ENCODE measurements at places on chromosomes 5 and 9.

DNA sequence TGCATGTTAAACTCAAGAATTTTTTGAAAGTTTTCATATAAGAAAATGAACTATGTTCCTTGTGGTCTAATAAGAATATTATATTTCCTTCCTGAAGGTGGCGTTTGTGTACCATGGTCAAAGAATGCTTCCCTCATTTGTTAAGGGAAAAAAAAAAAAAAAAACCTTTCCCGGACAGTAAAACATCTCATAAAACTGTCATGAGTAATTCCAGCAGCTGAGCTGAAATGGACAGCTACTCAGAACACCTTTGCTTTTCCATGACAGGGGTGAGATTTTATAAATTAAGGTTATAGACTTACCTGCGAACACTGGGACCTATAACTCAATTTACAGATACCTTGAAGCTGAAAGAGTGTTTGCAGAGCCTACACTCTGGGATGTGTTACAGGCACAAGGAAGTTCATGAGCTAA is 113.2 kb upstream of the RANBP3L start:
- peak; percentile 69 for DNase-seq

DNA sequence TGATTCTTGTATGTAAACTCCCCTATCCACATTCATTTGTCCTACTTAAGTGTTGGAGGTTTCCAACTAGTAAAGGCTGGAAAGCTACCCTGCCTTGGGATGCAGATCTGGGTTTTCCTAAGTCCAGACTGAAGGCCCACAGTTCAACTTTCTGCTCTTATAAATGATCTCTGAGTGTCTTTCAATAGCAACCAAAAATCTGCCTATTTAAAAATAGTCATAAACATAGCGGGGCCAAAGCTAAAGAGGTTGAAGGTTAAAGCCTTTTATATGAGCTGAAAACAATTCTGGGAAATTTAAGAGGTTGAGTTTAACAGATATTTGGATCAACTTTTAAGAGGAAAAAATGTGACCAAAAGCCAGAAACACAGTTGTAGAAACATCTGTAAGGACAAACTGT is 87.2 kb downstream of the NTRK2 start:
- DNase-seq = no peak

GRCh38 chr5:156534085-156534484 is 207.1 kb downstream of the SGCD start:
- DNase-seq = no peak

DNA sequence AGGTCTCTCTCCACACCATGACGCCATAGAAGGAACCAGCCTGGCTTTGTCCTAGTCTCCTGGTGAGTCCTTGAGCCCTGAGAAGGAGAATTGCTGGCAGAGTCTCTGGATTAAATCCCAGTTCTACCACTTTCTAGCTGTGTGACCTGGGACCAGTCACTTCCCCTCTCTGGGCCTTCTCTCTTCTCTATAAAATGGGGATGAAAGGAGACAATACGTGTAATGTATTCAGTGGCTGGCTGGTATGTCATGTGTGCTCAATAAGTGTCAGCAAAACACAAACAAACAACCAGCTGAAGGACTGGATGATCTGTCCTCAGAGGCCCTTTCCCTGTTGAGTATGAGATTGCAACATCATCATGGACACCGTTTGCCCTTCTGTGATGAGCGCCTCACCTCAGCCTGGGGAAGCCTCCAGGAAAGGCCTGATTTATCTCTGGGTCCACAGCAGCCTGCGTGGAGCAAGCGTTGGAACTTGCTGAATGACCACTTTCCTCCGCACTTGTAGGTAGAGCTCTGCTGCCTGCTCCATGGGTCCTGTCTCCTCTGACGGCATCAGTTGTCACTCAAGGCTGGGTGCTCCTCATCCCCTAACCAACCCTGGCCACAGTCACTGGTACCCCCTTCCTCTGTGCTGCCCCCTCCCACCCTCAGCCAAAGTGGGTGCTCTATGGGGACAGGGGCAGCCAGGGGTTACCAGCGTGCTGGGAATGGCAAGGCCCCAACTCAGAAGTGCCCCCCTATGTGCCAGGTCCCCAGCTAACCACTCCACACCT is 3.6 kb upstream of the NR5A1 start:
- DNase-seq = no peak

- DNase-seq = no peak
These were observed 7.1 kb upstream of the PJA2 start for GRCh38 chr5:109416882-109417281.

All from NB4 (cell line).